ENCODE measurements at places on chromosomes 5 and 9. TPM values are rescaled to one million over a fixed set of nuclear protein-coding genes. Genes with fewer than 3 reads are reported as not detected.

WWC1 gene
- polyA plus RNA-seq: 23.6 TPM

CARD9 gene
- 0.63 TPM for polyA plus RNA-seq

PRUNE2 gene
- 10.6 TPM for polyA plus RNA-seq

ZNF782 gene
- 2.1 TPM for polyA plus RNA-seq

ORM1 gene
- polyA plus RNA-seq: not detected

IL13 gene
- polyA plus RNA-seq: not detected

SLC36A2 gene
- polyA plus RNA-seq: not detected

IL17B gene
- not detected for polyA plus RNA-seq

GRCh38 chr9:37212435-37212834, 92.1 kb downstream of the ZCCHC7 start:
- no peak for DNase-seq

- no peak for DNase-seq
Observed at GRCh38 chr5:171945066-171945465, 61.4 kb downstream of the FBXW11 start.

GRCh38 chr9:123974471-123974870, 37.1 kb upstream of the LHX2 start:
- no peak for DNase-seq

DNA sequence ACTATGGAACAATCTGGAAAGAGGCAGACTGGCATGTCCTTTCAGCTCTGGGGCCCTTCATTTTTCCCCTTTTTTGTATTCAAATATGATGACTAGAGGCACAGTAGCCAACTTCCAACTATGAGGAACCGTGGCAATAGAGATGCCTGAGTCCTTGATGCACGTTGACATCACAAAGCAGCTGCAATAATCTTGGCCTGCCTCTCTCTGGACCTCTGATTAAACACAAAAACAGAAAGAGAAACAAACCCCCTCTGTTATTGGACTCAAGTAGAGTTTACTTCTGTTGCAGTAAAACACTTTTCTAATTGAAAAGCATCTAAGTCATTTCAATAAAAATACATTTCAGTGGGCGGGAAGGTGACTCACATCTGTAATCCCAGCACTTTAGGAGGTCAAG, 122.2 kb upstream of the GRAMD2B start:
- DNase-seq: no peak

GRCh38 chr9:69674716-69675438, 2.7 kb upstream of the APBA1 start:
- no peak for DNase-seq

DNA sequence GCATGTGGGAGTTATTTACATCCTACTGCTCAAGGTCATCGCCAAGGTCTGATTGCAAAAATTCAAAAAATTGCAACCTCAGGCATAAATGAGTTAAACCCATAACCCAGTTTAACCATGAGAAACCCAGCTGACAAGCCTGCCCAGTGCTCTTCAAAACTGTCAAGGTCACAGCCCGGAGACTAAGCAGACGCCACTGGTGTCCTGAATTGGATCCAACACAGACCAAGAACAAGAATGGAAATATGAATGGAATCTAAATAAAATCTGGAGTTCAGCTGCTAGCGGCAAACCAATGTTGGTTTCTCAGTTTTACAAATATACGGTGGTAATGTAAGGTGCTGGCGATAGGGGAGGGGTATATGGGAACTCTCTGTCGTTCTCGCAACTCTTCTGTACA, 201.5 kb upstream of the MVB12B start:
- no peak for DNase-seq

- peak; percentile 61 for DNase-seq
Observed at GRCh38 chr5:140108093-140109017, 5.6 kb upstream of the PURA start.

DNA sequence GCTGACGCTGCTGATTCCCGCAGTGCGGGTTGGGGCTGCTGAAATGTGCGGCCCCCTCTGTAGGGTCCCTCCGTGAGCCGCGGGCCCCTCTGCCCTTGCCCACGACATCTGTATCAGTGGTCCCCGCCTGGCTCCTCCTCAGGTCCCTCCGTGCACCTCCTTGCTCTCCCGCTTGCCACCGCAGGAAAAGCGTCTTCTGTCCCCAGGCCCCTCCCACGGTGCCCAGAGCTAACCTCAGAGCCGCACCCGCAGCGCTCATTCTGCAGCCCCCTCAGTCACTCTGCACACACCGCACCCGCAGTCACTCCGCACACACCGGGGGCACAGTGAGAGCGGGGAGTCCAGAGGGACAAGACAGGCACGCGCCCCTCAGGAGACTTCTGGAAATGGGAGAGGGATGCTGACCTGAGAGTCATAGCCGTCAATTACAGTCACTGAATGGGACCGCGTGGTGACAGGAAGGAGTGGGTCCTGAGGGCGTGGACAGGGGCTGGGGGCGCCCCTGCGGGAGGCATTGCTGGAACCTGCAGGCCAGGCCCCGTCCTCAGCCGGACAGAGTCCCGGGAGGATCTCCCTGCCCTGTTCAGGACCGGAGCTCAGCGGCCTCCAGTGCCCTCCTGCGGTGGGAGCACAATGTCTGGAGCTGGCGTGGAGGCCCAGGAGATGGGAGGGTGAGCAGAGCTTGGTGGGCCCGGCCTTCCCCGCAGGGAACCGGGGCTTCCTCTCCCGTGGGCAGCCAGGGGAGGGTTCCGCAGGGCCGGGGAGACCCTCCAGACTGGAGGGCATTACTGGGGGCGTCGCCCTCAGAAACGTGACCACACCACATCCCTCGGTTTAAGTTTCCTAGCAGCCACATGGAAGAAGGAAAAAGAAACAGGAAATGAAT, 66.1 kb upstream of the CTSL start:
- no peak for DNase-seq

DNA sequence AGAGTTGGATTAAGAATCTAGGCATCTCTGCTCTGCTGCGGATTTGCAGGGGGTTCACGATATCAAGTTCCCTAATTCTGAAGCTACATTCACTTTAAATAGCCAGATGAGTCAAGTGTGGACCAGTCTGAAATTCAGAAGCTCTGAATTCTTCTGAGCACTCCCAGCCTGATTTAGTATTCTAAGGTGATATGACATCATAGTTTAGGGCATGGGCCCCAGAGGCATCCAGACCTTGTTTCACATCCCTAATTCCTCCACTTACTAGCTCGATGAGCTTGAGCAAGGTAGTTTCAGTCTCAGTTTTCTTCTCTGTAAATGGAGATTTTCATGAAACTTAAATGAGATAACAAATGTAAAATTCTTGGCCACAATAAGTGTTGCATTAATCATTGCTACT, 65.2 kb downstream of the TMEM167A start:
- DNase-seq: no peak

DNA sequence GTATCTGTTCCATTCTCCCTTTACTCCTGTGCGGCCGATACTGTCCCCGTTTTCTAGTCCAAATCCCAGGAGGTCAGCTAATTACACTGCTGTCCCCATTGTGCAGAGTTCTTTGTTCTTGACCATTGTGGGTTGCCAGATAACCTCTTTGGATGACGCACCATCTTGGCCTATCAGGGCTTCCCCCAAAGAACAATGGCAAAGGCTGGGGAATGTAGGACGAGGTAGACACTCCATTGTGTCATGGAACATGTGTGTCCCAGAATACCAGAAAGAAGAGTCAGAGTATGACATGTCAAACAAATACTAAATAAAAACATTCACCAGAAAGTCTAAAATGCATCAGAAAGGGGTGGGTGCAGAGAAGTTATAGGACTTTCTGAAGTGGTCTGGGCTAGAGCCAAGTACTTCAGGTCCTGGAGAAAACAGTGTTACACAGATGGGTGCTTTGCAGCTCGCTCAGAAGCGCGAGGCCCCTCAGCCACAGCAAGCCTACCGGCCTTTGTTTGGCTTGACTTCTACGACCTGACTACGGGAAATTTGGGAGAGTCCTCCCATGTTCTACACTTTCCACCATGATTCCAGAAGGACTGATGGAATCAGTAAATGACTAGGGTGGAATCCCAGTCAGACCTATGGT, 83.2 kb upstream of the SSBP2 start:
- DNase-seq: no peak

DNA sequence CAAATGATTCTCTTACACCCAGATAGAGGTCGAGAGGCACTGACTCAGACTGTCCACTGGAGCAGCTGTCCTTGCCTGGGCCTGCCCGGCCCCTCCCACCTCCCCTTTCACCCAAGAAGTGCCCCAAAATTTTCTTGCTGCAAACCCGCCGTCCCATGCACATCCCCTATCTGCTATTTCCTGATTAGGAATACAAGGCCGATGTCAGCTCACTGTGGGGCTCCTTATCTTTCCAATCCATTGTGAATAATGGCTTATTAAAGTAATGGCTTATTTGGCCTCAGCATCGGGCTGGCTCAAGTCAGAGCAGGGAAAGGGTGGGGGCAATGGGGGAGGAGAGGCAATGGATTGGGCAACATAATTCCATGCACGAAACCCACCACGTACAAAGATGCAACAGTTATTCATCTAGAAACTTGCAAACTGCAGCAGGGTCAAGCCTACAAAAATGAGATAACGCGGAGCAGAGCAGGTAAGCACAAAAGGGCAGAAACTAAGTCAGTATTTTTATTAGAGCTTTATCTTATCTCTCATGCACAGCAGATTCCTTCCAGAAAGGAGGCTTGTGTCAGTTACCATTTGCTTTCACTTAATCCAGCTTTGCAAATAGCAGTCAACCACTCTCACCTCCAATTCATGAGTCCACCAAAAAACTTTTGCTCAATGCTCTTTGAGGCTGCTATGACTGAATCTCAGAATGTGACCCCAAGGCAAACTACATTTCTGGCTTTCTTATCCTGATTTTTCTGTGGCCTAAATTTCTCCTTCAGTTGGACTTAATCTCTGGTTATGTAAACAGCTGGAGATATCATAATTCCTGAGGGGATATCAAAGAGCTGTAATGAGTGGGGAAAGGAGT, 138.2 kb upstream of the OSMR start:
- DNase-seq: no peak

GRCh38 chr5:160133918-160134304, 14.7 kb upstream of the PWWP2A start:
- peak; percentile 50 for DNase-seq

- DNase-seq: peak; percentile 94
Observed at GRCh38 chr5:51383131-51384121, at the start of gene ISL1. TSS of gene ISL1 (plus strand) at chr5:51383448. CDS start at chr5:51383672, 224 bp downstream.

DNA sequence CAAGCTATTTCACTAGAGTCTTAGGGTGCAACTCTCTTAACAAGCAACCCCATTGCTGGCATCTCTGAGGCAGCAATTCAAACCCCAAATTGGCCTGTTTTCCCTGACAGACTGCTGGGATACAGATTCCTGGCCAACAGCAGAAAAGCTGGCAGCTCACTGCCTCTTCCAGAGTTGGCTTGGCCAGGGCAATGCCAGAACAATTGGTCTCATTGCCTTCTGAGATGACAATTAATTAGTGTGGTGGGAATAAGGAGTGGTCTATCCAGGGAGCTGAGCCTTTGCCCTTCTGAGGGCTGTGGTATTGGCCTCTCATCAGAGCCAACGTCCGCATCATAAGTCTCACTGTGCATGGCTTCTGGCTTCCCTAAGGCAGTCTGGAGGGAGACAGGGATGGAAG, 183.2 kb downstream of the GNAQ start:
- DNase-seq: no peak

- peak; percentile 31 for DNase-seq
Observed at GRCh38 chr5:96337048-96337781, 95.8 kb downstream of the PCSK1 start.

DNA sequence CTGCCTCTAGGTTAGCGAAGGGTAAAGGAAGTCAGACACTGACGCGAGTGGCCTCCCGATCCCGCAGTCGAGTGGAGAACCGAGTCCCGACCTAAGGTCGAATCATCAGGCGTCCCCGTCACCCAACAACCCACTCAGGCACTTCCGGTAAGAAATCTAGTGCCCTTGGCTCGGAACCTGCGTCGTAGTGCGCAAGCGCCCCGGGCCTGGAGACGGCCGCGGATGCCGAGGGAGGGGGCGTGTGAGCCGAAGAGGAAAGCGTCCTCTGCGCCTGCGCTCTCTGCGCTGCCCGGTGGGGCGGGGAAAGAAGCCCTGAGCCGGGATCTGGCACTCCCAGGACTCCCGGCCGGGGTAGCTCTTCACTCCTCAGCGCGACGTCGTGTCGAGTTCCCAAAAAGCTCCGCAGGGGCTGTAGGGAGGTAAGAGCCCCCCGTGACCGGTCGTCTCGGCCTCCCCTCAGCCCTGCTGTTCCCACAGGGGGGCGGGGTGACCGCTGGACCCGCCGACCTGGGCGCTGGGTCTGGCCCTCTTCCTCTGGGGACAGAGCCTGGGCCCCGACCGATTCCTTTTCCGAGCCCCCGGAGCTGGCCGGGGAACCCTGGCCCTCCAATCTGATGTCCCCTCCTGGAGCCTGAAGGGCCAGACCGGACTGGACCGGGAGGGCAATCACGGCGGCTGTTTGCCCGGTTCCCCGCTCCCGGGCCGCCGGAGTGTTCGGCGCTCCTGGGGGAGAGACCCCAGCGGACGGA, at the start of gene ZFYVE16:
Gene ZFYVE16, plus strand, starts transcription at position 330 of the 749 bp plus-strand sequence. CDS start 26,084 bp downstream, outside the sequence.
- DNase-seq: peak; percentile 98

GRCh38 chr9:35954942-35955546, 2.9 kb downstream of the OR2S2 start:
- DNase-seq: peak; percentile 87

Measured in GM23338 (cell line).